AG08395 (cell line): ENCODE measurements at places on chromosomes 7 and 10.
A peak's percentile ranks its signal among the peaks of the same experiment; 100 is the strongest.

DNA sequence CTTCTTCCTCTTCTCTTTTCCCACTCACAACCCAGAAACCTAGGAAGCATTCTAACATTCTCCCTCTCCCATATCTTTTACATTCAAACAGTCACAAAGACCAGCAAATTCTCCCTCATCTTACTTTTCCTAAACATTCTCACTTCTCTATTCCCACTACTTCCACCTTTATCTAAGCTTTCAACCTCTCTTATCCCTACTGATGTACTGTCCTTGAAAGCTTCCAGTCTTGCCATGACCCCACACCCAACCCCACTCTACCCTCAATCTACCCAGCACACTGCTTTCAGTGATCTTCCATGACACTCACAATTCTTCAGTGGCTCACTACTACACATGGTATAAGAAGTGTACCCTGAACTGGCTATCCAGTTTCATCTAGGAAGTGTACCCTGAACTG, 5.3 kb downstream of the IMMP2L start:
- DNase-seq = no peak

DNA sequence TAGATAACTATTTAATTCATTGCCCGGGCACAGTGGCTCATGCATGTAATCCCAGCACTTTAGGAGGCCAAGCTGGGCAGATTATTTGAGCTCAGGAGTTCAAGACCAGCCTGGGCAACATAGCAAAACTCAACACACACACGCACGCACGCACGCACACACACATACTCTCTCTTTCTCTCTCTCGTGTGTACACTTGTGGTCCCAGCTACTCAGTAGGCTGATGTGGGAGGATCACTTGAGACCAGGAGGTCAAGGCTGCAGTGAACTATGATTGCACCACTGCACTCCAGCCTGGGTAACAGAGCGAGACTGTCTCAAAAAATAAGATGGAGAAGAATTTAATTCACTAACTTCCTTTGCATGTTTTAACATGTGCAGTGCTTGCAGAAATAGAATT, 38.1 kb downstream of the PTPN12 start:
- DNase-seq = no peak

DNA sequence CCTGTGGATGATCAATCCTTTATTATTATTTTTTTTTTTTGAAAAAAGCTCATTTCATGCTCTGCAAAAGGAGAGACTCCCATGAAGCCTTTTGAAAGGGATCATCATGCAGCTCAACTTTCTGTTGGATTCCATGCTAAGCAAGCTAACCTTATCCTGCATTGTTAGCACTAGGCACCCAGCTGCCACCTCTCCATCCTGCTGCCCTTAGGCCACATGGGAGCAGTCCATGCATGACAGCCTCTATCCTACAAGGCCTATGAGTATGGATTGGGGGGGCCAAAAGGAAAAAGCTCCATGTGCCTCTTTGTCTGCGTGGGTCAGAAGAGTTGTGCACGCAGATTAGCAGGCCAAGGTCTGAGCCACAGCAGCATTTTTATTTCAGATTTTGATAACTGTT, 19.2 kb downstream of the SMNDC1 start:
- no peak for DNase-seq

DNA sequence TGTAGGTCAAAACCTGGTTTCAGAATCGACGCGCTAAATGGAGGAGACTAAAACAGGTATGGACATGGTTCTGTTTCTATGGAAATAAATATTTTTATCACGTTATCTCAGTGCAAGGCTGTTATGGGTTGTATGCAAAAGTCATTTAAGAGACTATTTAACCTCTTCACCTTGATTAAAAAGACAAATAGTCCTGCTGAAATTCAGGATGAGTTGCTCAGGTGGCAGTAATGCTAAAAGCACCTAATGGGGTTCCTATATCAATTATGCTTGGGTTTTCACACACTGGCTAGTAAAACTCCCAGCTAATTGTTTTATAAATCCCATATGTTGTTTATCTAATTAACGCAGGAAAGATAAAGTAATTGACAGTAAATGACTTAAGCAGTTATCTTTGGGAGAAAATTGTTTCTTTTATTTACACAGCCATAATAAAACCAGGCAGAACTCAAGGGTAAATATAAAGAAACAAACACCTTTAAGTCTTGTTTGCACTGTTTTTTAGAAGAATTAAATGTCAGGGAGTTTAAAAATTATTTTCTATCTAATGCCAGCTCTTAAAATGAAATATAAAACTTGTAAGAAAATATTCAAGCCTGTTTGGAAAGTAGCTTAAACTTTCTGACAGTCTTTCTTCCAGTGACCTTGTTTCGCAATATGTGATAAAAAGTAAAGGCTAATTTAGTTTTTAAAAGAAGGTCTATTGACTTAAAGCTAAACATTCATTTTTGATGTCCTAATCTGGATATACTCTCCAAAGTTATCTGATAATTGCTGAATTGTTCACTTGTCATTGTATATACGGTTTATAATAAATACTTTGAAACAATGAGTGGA, 3.2 kb downstream of the HHEX start:
- DNase-seq = no peak

GRCh38 chr7:47783456-47784223, 164.6 kb downstream of the PKD1L1 start:
- DNase-seq = peak; percentile 69

GRCh38 chr10:69497611-69498390, 46.5 kb downstream of the TSPAN15 start:
- no peak for DNase-seq

DNA sequence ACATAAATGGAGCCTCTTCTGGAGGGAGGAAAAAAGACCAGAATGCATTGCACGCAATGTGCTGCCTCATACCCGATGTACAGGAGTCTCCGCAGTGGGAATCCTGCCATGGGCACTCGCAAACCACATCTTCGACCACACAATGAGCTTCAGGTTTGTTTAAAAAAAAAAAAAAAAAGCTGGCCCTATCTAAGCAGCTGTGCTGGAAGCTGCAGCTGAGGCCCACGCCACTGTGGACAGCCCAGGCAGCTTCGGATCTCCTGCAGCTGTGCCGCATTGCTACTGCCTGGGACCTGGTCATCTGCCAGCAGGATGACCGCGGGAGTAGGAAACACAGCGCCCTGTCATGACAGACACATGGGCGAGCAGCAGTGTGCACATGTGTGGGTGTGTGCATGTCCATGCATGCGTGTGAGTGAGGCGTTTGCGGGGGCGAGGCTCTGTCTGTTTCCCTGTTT, 26.0 kb downstream of the EN2 start:
- no peak for DNase-seq

GRCh38 chr7:124257638-124258308, 224.9 kb upstream of the TMEM229A start:
- DNase-seq = no peak

DNA sequence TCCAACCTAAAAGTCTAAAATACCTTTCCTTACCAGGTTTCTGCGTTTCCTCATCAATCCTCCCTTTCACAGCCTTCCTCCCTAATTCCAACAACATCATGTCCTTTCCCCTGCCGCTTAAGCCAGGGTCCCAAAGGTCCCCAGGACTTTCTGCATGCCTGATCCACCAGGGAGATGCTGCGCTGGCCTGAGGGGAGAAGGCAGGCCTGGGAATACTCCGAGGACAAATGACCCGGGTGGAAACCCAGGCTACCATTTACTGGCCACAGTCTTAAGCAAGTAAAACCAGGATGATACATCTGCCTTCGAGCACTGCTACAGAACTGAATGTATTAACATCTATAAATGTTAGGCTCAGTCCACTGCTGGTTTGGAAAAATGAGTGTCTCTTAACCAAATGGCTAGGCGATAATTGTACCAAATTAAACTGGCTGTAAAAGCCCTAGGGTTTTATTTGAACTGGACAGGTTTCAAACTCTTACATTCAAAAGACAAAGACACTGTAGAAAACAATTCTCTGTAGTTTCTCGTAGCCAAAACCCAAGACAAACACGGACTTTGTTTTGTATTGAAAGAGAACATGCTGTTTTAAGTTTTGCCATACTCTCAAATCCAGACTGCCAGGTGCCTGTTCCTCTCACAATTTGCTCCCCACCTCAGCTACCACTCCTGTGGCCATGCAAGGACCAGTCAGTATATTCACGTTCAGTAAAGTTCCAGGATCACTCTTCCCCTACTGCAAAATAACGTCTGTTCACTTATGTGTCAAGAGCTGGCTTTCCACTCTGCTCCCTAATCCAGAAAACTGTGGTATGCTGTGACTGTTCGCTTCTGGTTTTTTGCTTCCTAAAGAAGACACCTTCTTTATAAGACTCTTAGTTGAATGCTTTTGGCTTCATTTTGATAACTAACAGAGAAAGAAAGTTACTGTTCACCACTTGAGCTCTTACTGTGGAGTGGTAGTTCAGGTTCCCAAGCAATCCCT, 145.7 kb downstream of the RNF216 start:
- no peak for DNase-seq
